ENCODE measurements at places on chromosomes 4 and X. TPM values are rescaled to one million over a fixed set of nuclear protein-coding genes. Genes with fewer than 3 reads are reported as not detected.

GAGE2A gene
- total RNA-seq, result not detected

PAGE2 gene
- not detected for total RNA-seq

CDS1 gene
- total RNA-seq, result under 0.01 TPM

SYP gene
- total RNA-seq, result under 0.01 TPM

ZMAT1 gene
- 0.43 TPM for total RNA-seq

LAMP2 gene
- 153 TPM for total RNA-seq

HS3ST1 gene
- not detected for total RNA-seq

MID2 gene
- total RNA-seq, result 33.2 TPM

ZIC3 gene
- not detected for total RNA-seq

DNA sequence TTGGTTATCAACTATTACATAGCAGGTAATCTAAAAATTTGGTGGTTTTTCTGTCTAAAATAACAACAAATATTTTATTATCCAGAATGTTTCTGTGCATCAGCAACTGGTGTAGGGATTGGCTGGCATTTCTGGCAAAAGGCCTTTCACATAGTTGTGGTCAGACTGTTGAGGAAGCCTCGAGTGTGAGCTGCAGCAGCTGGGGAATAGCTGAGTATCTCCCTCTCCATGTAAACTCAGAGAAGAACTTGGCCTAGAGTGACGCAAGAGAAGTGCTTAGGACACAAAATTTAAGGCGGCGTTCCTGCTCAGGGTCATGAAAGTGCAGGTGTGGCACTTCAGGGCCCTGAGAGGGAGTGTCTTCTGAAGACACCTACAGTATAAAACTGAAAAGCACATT, 558.9 kb downstream of the SPOCK3 start:
- peak; percentile 51 for DNase-seq

DNA sequence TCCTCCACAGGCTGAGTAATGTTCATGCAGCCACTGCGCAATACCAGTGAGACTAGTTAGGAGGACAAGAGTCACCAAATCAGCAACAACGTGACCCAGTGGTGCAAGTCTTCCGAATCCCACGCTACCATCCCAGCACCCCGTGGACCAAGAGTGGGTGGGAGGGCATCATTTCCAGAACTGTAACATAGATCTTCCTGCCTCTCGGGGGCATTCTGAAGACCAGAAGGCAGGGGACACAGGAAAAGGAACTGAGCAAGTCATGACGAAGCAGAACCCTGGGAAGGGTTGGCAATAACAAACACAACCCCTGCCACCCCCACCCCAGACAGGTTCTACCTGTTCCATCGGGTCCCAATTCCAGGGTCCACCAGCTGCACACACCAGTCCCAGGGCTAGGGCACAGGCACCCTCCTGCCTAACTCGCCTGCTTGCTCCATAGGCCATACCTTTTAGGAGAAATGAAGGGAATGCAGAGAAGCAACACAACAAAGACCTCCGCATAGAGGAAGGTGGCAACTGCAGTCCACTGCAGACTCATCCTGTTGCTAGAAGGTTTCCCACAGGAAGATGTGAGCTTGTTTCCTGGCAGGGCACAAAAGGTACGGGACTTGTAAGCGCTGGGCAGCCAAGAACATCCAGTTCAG, 1.4 kb downstream of the BCAP31 start:
- DNase-seq, result peak; percentile 27

GRCh38 chr4:174427571-174428140, 94.6 kb downstream of the HPGD start:
- DNase-seq, result no peak

DNA sequence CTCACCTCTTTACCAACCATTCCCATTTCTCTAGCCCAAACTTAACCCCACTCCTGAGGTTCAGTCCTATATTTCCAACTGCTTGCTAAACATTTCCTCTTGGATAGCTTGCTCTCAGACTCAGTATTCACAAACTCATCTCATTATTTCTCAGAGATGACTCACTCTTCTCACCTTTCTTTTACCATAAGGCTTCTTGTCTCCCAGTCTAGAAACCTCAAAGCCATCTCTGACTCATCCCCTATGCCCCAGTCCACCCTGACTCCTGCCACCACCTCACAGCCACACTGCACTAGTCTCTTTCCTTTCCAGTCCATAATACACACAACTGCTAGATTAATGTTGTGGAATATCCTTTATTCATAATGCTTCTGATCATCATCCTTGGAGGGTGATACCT, 4.8 kb downstream of the FRMPD3 start:
- DNase-seq, result no peak

DNA sequence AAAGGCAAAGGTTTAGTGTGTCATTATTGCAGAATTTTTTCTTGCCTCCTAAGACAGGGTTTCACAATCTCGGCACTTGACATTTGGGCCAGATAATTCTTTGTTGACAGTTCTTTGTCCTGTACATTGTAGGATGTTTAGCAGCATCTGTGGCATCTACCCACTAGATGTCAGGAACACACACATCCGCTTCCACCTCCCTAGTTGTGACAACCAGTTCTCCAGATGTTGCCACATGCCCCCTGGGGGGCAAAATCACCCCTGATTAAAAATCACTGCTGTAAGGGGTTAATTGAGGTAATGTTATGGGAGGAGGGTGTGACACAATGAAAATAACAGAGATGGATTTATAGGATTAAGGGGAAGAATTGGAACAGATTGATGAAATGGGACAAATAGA, 75.3 kb downstream of the HMGB2 start:
- no peak for DNase-seq

DNA sequence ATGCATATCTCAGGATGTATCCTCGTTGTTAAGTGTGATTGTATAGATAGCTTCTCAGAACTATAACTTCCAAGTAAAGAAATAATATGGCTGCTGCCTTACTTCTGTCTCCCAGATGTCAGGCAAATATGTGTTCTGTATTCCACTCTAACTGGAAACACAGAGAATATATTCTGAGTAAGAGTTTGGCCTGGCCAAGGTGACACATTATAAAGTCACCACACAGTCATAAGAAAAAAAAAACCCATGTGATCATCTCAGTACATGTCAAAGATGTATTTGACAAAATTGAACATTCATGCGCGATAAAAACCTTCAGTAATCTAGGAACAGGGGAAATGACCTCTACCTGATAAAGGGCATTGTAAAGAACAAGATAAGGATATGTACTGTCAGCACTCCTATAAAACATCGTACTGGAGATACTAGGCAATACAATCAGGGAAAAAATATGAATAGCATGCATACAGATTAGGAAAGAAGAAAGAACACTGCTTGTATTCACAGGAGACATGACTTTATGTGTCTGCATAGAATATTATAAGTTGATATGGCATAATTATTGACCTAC, 207.1 kb downstream of the ZNF330 start:
- no peak for DNase-seq

- no peak for DNase-seq
Observed at GRCh38 chrX:30230395-30230794, at the start of gene MAGEB3. Gene MAGEB3, plus strand, starts transcription at chrX:30230657. Its CDS starts 5,268 bp downstream, at chrX:30235925.

DNA sequence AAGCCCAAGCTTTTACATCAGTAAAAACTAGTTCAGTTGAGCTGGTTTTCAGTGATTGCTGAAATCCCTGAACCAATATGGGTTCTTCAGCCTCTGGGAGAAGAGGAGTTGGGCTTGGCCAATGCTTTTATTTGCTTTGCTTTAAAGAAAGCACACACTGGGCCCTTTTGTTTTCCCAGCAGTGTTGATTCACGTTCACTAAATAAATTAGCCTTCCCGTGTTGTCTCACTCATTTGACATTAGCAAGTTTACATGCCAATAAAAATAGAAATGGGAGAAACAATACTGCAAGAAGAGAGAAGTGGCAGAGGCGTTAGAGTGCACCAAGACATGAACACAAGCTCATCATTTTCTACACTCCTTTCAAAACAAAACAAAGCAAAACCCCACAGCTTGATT, 136.2 kb downstream of the SHROOM3 start:
- peak; percentile 63 for DNase-seq

DNA sequence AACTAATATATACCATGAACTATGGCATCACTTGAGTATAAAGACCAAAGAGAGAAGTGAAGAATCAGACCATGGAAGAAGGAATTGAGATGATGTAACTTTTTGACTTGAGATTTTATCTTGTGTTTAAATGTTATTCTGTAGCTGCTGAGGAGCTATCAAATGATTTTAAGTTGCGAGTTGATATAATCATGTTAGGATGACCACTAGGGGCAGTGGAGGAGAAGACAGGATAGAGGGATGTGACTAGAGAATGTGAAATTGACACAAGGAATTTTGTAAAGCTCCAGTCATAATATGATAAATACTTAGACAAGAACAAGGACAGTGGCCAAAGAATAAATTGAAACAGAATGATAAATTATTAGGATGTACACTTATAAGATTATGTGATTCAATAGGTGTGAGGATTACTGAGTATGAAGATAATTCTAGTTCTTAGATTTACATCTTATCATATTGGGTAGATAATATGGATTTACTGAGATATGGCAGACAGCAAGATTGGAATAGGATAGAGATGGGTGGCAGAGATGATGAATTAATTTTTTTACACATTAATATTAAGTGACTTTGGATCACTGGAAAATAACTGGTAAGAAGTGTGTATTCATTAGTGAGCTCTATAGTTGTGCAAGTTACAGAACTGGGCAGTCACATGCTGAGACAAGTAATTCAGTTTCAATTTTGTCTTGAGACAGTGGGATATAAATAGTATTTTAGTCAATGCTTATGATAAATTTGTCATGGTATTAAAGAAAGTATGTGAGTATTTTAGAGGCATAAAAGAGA, 816.0 kb upstream of the PCDH10 start:
- DNase-seq, result peak; percentile 11

DNA sequence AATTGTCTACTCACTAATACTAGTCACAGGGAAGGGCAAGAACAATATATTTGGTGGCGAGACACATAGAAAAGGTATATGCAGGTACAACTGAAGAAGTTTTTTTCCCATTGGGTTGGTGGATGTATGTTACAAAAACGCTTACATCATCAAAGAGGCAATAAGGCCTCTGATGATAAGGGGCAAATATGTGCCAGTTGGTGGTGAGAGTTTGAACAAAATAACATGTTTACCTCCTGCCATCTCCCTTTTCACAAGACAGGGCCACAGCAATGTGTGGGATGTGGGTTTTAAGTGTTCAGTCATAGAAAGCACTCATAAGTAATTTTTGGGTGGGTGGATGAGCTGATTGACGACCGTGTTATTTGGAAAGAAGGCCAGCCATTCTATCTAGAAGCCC, 41.7 kb downstream of the PAGE2 start:
- no peak for DNase-seq

- DNase-seq, result no peak
Observed at GRCh38 chr4:69493515-69493914, 2.2 kb downstream of the UGT2B4 start.

- no peak for DNase-seq
Observed at GRCh38 chr4:105327956-105328355, 145.9 kb downstream of the PPA2 start.

- no peak for DNase-seq
Observed at GRCh38 chrX:43573441-43574015, 82.6 kb upstream of the MAOA start.

- DNase-seq, result peak; percentile 63
Observed at GRCh38 chr4:57044996-57045395, 65.2 kb downstream of the IGFBP7 start.

- DNase-seq, result peak; percentile 75
Observed at GRCh38 chr4:176340871-176341685, 21.3 kb downstream of the SPCS3 start.

DNA sequence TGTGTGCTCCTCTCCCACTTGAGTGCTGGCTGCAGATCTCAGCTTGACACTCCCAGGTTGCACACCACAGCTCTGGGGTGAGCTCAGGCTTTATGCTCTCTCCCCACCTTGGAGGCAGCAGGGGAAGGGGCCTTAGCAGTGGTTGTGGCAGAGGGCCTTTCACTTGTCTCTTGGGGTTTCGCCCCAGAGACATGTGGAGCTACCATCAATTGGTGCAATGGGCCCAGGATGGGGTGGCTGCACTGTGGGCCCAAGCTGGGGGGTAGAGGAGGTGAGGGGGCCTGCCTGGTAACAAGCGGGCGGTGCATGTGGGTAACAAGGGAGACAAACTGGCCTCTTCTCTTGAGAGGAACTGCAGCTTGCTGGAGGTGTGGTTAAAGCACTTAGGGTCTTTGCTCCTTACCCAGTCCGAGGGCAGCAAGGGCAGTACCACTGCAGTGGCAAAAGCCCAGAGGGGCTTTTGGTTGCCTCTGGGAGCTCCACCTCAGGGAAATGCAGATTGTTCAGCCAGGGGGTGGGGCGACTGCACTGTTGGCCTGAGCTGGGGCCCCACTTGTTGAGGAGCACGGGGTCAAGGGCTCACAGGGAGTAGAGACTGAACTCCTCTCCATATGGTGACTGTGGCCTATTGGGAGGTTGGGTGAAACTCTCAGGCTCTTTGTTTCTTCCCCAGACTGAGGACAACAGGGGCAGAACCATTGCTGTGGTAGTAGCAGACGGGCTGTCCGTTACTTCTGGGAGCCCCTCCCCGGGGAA, 30.5 kb upstream of the OR13H1 start:
- no peak for DNase-seq

- DNase-seq, result no peak
Observed at GRCh38 chr4:9885958-9886357, 104.5 kb downstream of the DRD5 start.

GRCh38 chr4:142596121-142596520, 250.0 kb downstream of the INPP4B start:
- no peak for DNase-seq

DNA sequence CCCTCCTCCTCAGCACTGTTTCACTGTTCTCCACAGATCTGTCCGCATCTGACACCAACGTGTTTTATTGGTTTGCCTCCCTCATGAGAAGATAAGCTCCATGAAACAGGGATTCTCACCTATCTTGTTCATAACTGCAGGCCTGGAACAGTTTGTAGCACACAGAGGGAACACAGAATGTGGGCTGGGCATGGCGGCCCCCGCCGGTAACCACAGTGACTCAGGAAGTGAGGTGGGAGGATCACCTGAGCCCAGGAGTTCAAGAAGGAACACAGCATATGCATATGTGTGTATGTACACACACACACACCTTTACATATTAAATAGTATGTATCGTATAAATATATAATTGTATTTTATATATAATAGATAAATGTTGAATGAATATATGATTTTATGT, 168.6 kb downstream of the AFAP1 start:
- DNase-seq, result no peak

GRCh38 chrX:19709812-19710518, 177.4 kb downstream of the SH3KBP1 start:
- peak; percentile 85 for DNase-seq

DNA sequence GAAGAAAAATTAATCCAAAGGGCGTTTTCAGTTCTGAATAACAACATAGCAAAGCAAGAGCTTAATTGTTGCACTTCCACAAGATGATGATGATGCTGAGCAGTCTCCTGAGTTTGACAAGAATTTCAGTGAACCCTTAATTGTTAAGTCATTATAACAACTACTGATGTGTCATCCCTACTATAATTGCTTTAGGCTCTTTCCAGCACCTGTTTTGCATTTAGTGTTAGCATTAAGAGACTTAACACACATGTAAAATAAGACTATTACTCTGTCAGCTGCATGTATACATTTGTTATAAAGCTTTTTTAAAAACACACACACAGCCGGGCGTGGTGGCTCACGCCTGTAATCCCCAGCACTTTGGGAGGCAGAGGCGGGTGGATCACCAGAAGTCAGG, 37.9 kb upstream of the GALNT7 start:
- DNase-seq, result no peak

- DNase-seq, result no peak
Observed at GRCh38 chrX:139783030-139783429, 75.1 kb upstream of the MCF2 start.
